ENCODE measurements at places on chromosomes 6 and 20.
A peak's percentile ranks its signal among the peaks of the same experiment; 100 is the strongest.

GRCh38 chr6:103874575-103874974 lies 985.1 kb downstream of the HACE1 start:
- no peak for DNase-seq

- no peak for DNase-seq
Observed at GRCh38 chr6:168520233-168520632, 79.2 kb downstream of the SMOC2 start.

DNA sequence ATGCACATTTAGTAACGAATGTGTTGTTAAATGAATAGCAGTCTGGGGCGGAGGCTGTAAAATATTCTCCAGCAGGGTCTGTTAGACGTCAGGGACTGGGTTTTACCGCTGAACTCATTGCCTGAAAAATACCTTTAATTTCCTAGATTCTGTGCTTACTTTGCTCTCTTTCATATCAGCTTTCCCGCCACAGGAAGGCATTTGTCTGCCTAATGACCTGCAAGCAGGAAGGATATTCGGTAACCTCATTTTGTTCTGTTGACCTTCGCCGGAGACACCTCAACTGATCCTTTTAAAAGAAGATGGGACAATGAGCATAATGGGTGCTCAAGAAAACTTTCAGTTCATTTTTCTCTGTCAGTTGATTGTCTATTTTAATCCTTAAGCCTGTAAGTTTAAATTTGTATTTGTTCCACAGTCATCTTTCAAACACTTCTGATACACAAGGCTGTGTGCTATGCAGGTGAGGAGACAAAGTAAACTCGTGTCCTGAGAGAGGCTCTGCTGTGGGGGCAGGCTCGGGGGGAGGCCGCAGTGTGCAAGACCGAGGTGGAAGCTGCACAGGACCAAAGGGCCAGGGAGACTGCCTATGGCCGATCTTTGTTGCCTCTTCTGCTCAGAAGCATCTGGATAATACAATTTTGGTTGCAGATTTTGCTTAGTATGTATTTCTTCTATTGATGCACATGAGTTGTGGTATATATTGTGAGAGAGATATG lies 27.4 kb upstream of the SIM1 start:
- DNase-seq = no peak

DNA sequence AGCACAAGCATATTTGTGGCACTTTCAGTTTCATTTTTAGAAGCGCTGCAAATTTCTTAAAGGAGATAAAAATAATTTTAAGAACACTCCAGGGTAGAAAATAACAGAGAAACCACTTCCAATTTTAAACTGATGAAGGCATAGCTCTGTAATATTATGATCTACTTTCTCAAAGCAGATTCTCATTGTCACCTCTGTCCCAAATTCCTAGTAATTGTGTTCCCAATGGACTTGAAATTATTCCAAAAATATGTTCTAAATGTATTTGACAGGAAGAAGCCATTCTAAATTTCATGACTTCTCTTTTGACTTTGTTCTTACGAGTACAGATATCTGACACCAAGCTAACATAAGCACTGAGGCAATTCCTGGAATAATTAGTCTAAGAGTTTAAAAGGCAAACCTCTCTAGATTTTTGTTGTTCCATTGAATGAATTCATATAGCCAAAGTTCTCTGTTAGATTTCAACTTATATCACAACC lies 140.2 kb upstream of the CARMIL1 start:
- DNase-seq = peak; percentile 1

DNA sequence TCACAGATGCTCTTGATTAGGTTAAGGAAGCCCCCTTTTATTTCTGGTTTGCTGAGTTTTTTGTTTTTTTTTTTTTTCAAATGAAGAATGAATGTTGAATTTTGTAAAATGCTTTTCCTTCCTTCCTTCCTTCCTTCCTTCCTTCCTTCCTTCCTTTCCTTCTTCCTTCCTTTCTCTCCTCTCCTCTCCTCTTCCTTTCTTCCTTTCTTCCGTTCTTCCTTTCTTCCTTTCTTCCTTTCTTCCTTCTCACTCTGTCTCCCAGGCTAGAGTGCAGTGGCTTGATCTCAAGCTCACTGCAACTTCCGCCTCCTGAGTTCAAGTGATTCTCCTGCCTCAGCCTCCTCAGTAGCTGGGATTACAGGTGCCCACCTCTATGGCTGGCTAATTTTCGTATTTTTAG lies 158.2 kb downstream of the ZFAND3 start:
- DNase-seq = no peak

DNA sequence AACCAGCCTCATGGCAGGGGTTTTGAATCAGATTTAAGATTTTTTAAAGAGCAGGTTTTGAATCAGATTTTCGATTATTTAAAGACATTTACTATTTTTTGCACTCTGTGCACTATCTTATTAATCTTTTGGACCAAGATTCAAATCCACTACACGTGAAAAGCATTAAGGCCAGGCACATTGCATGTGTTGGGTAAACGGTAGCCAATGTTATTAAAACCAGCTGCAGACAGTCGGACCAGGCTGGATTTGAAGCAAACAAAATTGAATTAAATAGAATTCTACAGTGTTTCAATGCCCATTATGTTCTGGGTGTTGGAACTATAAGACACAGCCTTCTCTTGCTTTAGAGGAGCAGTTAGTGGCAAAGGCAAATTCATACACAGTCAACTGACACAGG lies 7.7 kb downstream of the HLA-DOA start:
- DNase-seq = no peak

GRCh38 chr6:14466278-14466677 lies 348.7 kb downstream of the CD83 start:
- DNase-seq = no peak

DNA sequence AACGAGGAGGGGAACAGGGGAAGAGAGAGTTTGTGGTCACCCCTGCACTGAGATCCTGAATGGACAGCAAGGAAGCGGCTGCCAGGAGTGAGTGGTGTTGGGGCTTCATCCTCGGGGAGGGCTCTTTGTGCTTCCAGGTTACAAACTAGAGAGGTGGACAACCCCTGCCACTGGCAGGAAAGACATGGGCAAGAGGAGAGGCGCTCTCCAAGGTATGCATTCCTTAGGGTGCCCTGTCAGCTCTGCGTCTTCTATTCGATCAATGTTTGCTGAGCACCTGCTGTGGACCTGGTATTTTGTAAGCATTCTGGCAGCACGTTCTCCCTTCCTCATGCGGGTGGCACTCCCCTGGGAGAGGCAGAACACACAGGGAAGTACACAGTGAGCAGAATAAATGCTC lies 93.6 kb downstream of the CDH4 start:
- no peak for DNase-seq

GRCh38 chr6:42971746-42972327 lies 7.1 kb downstream of the PEX6 start:
- no peak for DNase-seq

- no peak for DNase-seq
Observed at GRCh38 chr6:89360415-89360999, 8.0 kb upstream of the UBE2J1 start.

GRCh38 chr6:5379647-5380242 lies 118.4 kb downstream of the FARS2 start:
- DNase-seq = peak; percentile 22

- no peak for DNase-seq
Observed at GRCh38 chr6:46549155-46549554, 57.9 kb upstream of the RCAN2 start.

DNA sequence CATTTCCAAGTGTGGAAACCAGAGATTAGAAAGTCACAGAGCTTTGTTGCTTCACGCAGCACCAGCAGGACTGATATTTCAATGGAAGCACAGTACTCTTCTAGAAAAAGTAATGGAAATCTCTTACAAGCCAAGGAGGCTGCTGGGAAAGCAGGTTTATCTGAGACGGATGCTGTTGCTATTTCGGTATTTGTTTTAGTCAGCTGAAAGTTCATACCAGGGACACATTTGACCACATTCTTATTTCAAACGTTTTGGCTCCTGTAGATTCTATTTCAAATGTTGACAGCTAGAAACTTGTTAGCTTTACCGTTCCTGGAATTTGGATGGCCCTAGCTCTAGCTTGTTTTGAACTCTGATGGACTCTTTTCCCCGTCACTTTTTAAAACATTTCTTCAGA lies 3.7 kb upstream of the TMEM242 start:
- DNase-seq = no peak

DNA sequence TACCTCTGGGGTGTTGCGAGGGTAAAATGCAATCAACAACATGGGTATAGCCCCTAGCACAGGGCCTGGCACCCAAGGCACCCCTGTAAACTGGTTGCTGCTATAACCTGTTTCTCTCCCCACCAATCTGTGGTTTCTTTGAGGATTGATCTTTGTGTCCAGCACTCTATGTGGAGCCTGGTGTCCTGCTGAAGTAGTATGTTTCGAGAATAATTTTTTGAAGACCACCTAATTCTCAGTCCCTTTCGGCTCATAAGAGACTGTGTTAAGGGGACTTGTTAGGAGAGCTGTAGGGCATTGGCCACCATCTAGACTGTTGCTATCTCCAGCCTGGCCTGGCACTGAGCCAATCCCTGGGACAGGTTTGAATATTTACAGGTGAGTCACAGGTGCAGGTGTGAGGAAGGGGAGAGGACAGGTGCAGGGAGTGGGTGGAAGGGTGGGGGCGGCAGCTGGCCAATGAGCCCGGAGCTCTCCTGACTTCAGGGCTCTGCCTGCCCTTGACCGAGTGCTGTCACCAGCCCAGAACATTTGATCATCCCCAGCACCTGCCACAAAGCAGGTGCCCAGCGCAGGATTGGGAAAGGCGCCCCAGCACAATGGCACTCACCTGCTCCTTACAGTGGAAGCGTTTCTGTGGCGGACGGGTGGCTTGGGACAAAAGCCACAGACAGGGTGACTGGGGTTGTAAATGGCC lies 8.1 kb upstream of the C20orf144 start:
- peak; percentile 59 for DNase-seq

DNA sequence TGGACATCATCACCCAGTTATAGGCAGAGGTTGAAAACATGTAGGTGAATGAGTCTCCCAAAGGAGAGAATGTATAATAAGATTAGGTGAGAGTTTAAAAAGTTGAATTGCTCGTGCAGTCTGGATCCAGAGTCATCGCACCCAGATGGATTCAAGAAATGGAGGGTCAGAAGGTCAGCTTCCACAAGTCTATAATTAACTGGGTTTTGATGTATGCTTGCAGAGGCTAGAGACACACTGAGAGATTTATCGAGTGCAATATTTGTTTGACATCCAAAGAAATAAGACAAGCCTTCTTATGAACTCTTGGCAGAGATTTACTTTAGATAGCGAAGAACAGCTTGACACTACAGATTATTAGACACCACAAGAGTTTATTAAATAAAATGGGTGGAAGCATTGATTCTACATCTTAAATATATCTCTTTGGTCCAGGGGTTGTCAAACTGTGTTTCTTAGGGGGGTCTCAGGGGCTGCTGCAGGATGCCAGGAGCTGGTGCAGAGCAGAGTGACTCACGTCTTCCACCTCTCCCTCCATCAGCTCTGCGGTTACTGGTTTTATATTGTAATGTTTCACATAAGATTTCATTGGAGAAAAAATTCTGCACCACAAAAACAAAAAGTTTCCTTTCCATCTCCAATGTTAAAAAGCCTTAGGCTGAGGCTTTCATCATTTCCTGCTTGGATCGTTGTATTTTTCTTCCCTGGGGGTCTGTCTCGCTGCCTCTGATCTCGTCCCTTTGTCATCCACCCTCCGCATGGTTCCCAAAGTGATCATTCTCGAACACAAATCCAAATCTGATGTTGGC lies 176.2 kb upstream of the AHI1 start:
- DNase-seq = no peak

- no peak for DNase-seq
Observed at GRCh38 chr6:81063891-81064290, 688.6 kb downstream of the TENT5A start.

GRCh38 chr20:25695532-25696370 lies 902 bp downstream of the ZNF337 start:
- no peak for DNase-seq

DNA sequence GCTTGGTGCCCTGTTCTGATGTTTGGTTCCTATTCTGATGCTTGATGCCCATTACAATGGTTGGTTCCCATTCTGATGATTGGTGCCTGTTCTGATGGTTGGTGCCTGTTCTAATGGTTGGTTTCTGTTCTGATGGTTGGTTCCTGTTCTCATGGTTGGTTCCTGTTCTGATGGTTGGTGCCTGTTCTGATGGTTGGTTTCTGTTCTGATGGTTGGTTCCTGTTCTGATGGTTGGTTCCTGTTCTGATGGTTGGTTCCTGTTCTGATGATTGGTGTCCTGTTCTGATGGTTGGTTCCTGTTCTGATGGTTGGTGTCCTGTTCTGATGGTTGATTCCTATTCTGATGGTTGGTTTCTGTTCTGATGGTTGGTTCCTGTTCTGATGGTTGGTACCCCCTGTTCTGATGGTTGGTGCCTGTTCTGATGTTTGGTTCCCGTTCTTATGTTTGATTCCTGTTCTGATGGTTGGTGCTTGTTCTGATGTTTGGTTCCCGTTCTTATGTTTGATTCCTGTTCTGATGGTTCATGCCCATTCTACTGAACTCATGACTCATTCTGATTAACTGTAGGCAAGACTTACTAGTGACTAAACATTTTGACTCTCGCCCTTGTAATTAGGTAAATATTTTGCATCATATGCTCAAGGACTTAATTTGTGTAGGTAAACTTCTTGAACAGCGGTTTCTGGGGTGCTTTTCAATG lies 146.2 kb downstream of the DLL1 start:
- DNase-seq = no peak

GRCh38 chr20:32792731-32793458 lies 26.9 kb upstream of the MAPRE1 start:
- no peak for DNase-seq

- DNase-seq = no peak
Observed at GRCh38 chr6:64197246-64197645, 561.6 kb downstream of the PHF3 start.

- DNase-seq = peak; percentile 39
Observed at GRCh38 chr6:153032255-153032882, 29.9 kb upstream of the MTRF1L start.

DNA sequence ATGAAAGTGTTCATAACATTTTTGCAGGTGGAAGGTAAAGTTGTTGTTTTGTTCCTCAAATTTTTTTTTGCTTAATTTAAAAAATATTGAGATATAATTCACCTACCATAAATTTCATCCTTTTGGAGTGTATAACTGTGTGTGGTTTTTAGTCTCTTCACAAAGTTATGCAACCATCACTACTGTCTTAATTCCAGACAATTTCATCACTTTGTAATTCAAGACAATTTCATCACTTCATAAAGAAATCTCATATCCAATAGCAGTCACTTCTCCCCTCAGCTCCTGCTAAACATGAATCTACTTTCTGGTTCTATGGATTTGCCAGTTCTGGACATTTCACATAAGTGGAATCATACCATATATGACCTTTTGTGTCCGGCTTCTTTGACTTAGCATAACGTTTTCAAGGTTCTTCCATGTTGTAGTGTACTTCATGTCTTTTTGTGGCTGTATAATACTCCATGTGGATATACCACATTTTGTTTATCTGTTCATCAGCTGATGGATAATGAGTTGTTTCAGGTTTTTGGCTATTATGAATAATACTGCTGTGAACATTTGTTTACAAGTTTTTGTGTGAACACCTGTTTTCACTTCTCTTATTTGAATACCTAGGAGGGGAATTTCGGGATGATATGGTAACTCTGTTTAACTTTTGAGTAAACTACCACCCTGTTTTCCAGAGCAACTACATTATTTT lies 18.8 kb downstream of the ZFAND3 start:
- DNase-seq = no peak
